Right atrium auricular region (tissue), 2 donors: ENCODE measurements at places on chromosomes 4 and X. TPM values are rescaled to one million over a fixed set of nuclear protein-coding genes. Genes with fewer than 3 reads are reported as not detected.

DNA sequence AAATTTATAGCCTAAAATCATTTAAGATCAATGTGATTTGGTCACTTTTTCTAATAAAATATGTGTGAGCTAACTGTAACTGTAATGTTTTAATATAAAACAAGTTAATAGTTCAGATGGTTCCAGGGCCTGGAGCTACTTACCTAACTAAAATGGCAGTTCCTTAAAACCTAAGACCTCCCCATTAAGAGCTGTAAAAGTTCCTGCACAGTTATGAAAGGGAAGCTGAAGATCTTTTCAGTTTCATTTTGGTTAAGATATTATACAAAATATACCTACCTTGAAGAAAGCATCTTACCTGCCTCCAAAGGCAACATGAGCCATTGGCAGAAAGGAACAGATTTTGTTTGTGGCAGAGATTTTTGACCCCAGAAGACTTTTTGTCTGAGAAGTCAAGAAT is 30.1 kb downstream of the HPF1 start:
- DNase-seq: no peak

GRCh38 chr4:22428441-22428840 is 87.4 kb downstream of the ADGRA3 start:
- no peak for DNase-seq

Gene TRIM2
- 17.7 TPM for total RNA-seq

GRCh38 chr4:142168181-142168580 is 531.8 kb downstream of the IL15 start:
- no peak for DNase-seq

Gene SUPT20HL1
- not detected for total RNA-seq

- no peak for DNase-seq
Measured at GRCh38 chrX:149804102-149804501, 22.4 kb downstream of the MAGEA9 start.

DNA sequence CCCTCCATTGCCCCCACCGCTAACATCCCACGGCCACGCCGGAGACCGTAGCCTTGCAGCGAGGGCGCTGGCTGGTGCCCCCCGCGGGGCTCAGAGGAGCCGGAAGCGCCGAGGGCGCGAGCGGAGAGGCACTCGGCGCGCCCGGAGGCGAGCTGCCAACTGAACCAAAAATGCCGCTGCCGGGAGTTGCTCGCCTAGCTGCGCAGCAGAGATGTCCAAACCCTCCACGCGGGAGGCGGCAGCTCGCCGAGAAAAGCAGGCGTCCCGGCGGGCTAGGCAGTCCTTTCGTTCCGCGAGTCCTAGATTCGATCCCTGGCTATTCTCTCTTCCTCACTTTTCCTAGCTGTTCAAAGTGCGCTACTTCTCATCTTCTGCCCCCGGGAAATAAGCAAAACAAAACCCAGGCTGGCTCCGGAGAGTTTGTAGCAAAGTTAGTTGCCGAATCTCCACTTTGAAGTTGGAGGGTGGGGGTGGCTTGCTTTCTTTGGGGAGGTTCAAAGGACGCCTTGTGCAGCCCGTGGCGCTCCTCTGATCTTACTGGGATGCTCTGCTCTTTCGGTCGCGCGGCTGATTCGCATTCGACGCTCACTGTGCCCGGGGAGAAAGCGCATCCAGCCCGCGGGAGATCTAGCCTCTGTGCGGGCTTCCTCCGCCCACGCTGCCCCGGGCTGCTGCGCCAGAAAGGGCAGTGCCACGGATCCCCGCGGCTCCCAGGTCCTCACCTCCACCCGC is 723 bp downstream of the NKX6-1 start:
- no peak for DNase-seq

GRCh38 chr4:152099981-152100378 is 339.2 kb upstream of the GATB start:
- DNase-seq: no peak

Gene TGIF2LX
- total RNA-seq: not detected

DNA sequence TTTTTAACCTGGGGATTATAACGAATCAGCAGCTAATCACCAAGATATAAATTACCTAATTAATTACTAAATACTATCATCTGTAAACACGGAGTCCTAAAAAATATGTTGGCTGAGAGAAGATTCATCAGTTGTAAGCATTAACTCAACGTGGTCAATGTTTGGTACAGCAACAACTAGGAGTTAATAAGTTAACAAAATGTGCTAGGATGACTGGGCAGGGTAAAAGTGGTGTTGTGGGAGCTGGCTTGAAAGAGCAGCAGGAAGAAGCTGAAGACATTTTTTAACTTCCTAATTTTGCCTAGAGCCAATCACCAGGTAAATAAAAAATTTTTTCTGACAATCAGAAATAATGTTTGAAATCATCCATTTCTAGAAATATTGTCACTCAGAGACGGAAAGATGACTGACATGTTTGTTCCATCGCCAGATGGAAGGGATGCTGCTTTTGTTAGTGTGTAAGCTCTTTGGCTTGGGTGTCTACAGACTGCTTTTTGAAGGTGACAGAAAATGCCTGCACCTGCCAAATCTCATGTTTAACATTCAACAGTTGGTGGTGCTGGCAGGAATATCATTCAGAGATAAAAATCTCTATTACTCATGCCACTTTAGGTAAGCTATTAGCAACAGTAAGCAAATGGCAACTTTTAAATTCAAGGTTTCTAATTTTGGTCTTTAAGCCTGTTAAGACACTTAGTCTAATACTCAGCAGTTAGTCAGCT is 1126.9 kb downstream of the STPG2 start:
- DNase-seq: no peak

GRCh38 chr4:39341075-39341725 is 25.0 kb downstream of the RFC1 start:
- no peak for DNase-seq

DNA sequence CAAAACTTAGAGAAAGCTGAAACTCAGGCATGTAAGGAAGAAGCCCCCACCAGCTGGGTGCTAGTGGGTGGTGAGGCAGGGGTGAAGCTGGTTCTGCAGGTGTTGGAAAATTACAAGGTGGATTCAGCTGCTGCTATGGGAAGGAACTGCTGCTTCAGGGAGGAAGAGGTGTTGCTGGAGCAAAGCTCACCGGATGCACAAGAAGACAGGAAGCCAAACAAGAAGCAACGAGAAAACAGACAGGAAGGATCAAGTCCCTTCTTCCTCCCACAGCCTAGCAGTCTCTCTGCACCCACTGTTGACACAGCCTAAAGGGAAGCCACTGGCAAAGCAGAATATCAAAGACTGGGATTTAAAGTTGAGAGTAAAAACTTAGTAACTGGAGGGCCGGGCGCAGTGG is 100.2 kb upstream of the JADE1 start:
- DNase-seq: no peak
